ENCODE measurements at places on chromosomes 2 and 18.
A peak's percentile ranks its signal among the peaks of the same experiment; 100 is the strongest.

GRCh38 chr2:33589444-33589843 is 9.7 kb downstream of the FAM98A start:
- DNase-seq: no peak

GRCh38 chr2:60958361-60958760 is 59.2 kb upstream of the PEX13 start:
- no peak for DNase-seq

DNA sequence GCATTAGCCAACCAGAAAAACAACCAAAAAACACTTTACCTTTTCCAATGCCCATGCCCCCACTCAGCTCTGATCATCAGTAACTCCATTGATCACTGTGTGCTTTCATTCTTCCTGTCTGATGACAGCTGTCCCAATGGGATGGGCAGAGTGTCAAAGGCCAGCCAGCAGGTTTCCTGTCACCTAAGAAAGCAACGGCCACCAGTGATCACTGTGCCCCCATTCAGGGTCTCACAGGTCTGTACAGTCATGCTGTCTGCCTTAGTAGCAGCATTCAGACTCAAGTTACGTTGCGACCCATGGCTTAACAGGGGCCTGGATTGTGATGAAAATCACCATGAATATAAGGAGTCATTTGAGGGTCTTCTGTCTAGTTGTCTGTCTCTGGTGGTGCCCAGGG is 184.5 kb downstream of the MGAT5 start:
- no peak for DNase-seq

GRCh38 chr2:42139101-42139500 is 30.1 kb upstream of the EML4 start:
- DNase-seq: no peak

DNA sequence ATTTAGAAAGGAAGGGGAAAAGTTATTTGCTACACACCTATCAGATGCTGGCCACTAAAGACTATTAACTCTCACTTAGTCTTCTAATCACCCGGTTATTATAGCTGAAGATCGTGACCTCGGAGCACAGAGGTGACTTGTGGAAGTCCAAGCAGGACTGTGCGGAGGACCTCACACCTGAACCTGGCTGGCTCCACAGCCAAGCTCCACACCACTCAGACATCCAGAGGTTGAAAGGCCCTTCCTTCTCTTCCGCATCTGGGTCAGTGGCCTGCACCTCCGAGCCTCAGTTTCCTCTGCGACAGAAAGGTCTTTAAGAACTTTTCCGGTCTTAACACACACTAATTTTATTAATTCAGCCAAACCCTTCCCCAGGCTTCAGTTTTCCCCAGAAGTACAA is 57.9 kb downstream of the TNS1 start:
- DNase-seq: no peak

DNA sequence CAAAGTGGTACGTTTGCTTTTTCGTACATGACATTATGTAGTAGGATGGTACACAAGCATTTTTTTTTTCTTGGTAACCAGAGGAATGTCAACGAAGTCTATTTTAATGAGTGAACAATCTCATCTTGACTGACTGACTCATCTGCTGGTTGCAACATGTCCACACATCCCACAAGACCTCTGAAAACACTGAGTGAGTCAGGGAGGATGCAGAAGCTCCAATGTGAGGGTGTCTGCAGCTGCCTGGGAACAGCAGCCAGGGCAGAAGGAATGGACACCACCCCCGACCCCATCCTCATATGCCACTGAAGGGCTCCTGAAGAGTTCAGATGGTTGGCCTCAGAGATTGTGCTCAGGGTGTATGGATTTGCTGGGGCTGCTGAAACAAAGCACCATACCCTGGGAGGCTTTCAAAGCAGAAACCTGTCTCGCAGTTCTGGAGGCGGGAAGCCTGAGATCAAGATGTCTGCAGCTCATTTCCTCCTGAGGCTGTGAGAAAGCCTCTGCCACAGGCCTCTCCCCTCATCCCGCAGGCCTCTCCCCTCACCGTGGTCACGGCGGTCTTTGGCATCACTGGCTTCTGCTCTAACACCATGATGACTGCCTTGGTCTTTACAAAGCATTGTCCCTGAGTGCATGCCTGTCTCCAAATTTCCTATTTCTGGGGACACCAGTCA is 124.6 kb downstream of the LRATD1 start:
- no peak for DNase-seq

DNA sequence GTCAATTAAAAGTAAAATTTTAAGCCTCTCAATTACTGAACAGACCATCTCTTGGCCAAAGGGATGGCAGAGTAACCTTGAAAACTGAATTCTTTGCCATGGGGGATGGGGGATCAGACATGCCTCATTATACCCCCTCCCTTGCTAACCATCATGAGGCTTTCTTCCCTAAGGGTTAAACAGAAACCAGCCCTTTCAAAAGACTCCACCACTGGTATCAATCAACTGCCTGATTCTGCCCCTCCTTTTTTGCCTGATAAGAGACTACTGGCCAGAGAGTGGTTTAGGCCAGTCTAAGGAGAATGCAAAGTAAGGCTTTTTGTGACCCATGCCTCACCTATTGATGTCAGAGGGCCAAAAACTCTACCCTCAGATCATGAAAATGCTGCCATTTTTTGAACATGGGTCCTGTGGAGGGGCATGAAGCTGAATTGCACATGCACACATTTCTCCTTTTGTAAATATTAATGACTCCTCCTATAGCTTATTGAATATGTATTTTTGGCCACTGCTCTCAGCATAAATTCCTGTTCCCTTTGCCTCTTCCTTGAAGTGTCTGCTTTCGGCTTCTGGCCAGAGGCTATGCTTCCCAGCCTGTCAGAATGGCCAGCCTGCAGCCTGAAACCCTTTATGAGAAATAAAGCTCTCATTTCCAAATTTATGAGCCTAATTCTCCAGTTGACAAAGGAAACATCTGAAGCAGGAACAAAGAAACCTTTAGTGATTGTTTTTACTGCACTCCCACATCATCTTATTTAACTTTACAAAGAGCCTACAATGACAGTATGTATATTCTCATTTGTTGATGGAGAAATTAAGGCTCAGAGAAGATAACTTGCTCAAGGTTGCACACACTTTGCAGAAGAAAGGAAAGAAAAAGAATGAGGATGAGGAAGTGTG is 270.7 kb upstream of the CELF4 start:
- DNase-seq: no peak

DNA sequence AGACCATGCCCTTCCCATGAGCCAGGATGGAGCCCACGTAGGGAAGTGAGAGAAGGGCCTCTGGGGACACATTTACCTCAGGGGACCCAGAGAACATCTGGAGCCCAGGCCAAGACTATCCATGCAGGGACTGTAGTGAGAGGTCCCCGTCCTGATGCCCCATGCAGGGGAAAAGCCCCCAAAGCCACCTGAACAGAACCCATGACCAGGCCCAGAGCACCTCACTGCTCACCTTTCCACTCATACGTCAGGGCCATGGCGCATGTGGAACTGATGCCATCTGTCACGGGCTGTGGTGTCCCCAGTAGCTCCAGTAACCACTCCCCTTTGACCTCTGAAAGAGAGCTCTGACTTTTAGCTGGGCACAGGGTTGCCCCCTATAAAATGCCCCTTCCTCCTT is 106.5 kb upstream of the TEX51 start:
- no peak for DNase-seq

GRCh38 chr2:65431421-65432226 is 775 bp downstream of the SPRED2 start:
- peak; percentile 39 for DNase-seq

DNA sequence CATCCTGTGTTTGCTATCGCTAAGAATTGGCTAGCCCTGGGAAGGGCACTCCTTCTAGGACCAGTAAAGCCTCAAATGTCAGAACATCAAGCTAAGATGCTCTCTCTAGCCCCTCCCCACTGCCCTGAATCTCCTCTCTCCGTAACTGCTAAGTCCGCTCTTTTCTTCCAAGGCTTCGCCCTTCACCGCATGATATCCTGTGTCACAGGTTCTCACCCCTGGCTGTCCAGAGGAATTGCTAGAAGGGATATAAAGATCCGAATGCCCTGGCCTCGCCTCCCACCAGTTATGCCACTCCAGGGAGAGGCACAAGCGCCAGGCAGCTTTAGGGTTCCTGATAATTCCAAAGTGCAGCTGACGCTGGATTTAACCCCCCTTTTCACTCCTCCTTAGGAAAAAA is 17.1 kb upstream of the GPR45 start:
- no peak for DNase-seq

DNA sequence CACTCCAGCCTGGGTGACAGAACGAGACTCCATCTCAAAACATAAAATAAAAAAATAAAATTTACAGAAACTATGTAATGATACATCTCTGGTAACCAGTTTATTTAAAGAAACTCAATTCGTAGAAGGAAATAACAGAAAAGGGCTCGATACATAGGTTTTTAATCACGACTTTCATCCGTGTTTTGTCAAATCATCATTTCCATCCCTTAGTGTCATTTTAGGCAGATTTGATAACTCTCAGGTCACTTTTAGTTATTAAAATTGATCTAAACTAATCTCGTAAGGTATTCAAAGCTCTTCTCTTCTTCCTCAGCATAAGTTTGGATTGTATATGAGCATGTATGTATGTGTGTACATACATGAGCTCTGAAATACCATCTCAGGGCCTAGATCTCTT is 59.3 kb upstream of the SPTBN1 start:
- DNase-seq: no peak

GRCh38 chr2:238631491-238632180 is 204.9 kb downstream of the ASB1 start:
- DNase-seq: no peak

GRCh38 chr2:175679231-175679630 is 322.8 kb downstream of the LNPK start:
- DNase-seq: no peak

DNA sequence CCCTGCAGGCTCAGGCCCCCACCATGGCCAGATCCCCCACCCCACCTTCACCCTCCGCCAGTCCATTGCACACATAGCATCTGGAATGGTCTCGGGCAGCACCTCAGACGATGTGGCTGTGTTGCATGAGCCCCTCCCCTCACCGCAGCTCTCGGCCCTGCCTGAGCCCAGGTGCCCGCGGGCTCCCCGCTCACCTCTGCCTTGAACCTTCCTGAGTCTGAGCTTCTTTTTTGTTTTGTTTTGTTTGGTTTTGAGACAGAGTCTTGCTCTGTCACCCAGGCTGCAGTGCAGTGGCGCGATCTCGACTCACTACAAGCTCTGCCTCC is 20.1 kb downstream of the RRM2 start:
- no peak for DNase-seq

- DNase-seq: no peak
Observed at GRCh38 chr2:189609853-189610252, 29.3 kb upstream of the SLC40A1 start.

- DNase-seq: no peak
Observed at GRCh38 chr2:159124441-159124911, 156.0 kb downstream of the TANC1 start.

DNA sequence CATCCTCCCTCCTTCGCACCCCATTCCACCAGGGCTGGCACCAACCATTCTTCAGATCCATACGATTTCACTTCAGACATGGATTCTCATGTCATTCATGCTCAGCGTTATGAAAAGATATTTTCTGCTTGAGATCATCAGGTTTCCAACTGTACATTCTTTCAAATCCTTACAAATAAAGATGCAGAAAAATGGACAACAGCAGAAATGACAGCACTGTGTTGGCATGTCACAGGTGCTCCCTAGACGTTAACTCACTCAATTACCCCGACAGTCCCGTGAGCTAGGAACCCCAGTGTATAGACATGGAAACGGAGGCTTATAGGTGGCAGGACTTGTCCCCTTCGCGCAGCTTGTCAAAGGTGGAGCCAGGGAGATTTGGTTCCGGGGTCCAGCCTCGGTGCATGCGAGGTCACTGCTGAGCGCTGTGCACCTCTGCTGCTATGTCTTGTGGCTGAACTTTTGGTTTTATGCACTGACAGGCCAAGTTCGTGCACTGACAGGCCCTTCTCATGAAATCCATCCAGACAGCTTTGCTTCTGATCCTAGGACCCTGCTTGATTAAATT is 17.7 kb downstream of the FHL2 start:
- no peak for DNase-seq

DNA sequence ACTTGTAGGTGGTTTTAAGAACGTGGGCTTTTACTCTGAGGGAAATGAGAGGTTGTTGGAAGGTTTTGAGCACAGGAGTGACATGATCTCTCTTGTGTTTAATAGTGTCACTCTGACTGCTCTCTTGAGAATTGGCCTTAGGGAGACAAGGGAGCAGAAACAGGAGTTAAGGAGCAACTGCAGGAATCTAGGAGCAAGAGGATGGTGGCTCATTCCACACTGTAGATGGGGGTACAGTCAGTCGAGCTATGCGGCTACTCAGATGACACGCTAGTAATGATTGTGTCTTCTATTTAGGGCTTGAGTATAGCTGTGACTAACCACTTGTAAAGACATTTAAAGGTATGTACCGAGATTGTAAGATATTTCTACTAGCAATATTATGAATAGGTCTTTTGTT is 87.4 kb downstream of the RPRM start:
- DNase-seq: no peak

DNA sequence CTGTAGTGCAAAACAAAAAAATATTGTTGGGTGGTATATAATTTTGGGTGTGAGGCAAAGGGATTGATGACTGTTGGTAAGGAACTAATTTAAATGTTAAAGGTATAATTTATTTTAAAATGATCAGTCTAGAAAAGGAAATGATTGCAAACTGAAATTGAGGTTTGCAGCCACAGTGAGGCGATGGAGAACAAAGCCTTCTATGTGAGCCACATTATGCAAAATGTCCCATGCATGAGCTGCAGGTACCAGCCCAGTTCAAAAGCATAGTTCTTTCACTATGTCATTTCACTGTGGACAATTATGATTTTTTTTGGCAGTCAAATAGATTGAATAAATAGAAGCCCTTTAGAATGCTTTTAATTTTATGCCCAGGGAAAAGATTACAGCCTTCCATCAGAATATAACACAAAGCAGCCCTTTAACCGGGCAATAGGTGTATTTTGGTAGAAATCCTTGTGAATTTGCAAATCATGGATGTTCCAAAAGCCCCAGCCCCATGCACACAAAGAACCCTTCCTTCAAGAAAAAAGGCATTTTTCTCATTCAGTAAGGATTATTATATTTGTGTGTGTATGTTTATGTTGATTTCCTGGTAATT is 1.7 kb downstream of the MAP2 start:
- no peak for DNase-seq

DNA sequence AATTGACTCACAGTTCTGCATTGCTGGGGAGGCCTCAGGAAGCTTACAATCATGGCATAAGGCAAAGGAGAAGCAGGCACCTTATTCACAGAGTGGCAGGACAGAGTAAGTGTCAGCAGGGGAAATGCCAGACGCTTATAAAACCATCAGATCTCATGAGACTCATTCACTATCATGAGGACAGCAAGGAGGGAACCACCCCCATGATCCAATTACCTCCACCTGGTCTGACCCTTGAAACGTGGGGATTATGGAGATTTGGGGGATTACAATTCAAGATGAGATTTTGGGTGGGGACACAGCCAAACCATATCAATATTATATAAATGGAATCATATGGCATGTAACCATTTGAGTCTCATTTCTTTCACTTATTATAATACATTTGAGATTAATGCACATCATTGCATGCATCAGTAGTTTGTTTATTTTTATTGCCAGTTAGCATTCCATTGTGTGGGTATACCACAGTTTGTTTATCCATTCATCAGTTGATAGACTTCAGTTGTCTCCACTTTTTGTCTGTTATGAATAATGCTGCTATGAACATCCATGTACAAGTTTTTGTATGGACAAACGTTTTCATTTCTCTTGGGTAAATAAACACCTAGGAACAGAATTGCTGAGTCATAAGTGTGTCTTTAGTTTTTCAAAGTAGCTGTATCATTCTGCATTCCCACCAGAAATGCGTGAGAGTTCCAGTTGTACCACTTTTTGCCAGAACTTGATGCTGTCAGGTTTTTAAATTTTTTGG is 5.8 kb upstream of the SRBD1 start:
- no peak for DNase-seq
